ENCODE measurements at places on chromosomes 2 and 18.
A peak's percentile ranks its signal among the peaks of the same experiment; 100 is the strongest.

- DNase-seq: no peak
Measured at GRCh38 chr2:12883906-12884305, 167.2 kb downstream of the TRIB2 start.

GRCh38 chr2:62724106-62724505 lies 18.6 kb downstream of the EHBP1 start:
- no peak for DNase-seq

GRCh38 chr2:177048981-177049380 lies 163.6 kb upstream of the HNRNPA3 start:
- no peak for DNase-seq

DNA sequence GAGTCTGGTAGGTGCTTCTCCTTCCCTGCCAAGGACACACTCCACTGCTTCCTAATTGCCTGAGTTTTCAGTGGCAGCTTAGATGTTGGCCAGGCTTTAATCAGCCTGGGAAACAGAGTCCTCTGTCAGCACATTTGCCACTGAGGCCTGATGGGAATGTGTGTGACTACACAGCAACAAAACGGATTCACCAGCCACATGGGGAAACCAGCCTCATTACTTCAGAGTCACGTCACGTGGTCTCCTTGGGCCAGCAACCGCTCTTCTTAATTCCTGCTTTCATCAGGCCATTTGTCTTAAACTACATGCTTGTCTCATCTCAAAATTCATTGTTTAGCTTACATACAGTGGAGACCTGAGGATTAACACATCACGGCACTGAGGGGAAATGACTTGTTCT lies 93.9 kb upstream of the LTBP1 start:
- DNase-seq: no peak

DNA sequence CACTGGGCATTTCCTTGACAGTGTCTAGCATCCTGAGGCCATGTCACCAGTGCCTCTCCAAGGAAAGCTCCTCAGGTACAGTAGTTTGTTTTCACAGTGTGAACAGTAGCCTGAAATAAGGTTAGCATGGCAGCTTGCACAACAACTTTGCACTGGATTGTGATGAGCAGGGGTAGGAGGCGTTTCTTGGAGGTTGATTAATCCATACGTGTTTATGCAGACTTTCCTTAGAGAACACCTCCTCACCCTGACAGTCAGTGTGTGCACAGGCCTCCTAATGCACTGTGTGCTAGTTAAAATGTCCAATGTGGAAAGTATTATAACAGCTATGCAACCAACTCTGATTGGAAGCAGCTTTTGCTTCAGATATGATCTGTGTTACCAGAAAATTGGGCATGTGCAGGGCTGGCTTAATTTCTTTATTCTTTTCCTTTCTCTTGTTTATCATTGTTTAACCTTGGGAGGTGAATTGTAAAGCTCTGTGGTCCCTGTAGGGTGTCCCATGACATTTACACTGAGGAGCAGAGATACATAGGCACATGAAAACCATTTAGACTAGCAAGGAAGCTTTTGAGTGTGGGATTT lies 77.2 kb upstream of the LDAH start:
- no peak for DNase-seq

DNA sequence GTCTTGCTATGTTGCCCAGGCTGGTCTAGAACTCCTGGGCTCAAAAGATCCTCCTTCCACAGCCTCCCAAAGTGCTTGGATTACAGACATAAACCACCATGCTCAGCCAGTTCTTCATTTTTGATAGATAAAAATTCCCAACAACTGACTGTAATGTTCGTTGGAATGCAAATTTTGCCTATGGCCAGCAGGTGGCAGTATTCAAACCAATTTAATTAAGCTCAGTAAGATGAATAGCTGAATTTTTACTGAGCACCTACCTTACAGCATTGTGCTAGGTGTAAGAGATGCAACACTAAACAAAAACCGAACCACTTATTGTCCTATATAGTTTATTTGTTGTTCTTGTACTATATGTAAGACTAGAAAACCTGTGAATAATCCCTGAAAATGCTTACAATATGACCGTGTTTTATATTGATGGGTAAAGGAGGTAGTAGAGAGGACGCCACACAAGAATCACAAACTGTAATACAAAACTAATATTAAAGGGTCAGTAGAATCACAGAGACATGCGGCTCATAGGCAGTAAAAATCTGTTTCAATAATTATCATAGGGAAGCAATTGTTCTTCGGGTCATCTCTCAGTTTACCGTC lies 8.2 kb upstream of the TMEM182 start:
- DNase-seq: peak; percentile 71
